Sciatic nerve (tissue), 2 donors: ENCODE measurements at places on chromosomes 6 and 20.

- no peak for DNase-seq
These were observed 59.1 kb downstream of the AGPAT4 start for GRCh38 chr6:161214722-161215121.

DNA sequence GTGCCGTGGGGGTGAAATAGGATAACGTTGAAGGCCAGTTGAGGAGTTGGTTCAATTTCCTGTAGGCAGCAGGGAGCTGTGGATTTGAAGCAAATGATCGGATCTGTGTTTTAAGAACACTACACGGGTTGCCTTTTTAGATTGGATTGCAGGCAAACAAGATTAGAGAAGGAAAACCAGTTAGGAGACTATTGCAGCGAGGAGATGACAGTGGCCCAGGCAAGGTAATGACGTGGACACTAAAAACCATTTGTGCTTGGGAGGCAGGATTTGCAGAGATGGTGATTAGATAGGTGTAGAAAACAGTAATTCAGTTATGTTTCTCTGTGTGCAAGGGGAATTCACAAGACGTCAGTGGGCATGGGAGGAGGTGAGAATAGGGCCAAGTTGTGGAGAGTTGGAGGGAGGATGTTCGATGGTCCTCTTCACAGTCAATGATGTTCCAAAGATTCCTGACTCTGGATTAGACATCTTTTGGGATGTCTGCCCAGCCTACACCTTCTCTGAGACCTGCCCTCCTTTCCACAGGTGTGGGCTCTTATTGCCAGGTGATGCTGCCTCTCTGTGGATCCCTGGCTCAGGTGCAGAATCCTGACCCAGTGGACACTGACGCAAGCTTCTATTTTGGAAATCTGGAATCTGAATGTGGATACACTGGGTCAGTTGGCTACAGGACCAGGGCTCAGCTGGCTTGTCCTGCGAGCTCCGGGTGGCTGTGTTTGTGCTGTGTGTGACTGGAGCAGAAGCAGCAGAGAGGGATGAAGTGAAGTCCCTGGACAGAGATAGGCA, 54.2 kb downstream of the TFAP2C start:
- no peak for DNase-seq

GRCh38 chr20:25466846-25467245, 59.4 kb downstream of the GINS1 start:
- DNase-seq = no peak

DNA sequence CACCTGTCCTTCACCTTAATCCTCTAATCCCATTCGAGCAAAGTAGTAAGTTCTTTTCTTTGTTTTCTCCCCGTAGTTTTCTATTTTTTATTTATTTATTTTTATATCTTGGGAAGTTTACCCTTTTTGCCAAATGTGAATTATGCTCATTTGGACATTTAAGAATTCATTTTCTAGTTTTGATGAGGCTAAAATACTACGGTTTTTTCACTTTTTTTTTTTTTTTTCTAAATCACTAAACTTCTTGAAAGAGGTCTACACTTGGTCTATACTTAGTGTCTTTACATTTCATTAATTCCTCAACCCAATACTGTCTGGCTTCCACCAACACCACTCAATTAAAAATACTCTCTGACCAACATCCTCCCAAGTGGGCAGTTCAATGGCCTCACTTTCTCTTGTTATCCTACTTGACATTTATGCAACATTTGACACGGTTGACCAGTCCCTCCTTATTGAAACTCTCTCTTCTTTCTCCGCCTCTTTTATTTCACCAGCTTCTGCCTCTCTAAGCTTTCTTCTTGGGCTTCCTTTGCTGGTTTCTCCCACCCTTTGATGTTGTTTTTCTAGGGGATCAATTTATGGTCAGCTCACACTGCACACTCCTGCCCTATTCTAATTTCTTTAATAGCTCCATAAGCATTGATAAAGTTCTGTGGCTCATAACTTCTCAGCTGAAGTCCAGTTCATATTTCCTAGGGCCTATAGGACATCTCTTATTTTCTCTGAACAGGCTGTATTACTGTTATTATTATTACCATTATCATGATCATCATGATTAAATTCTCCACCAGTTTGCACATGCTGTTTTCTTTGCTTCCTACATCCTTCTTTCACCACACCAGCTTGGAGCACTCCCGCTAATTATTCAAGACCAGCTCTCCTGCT, 72.6 kb upstream of the CITED2 start:
- no peak for DNase-seq

- DNase-seq = no peak
These were observed 260.8 kb downstream of the ZFAND3 start for GRCh38 chr6:38080360-38080759.

DNA sequence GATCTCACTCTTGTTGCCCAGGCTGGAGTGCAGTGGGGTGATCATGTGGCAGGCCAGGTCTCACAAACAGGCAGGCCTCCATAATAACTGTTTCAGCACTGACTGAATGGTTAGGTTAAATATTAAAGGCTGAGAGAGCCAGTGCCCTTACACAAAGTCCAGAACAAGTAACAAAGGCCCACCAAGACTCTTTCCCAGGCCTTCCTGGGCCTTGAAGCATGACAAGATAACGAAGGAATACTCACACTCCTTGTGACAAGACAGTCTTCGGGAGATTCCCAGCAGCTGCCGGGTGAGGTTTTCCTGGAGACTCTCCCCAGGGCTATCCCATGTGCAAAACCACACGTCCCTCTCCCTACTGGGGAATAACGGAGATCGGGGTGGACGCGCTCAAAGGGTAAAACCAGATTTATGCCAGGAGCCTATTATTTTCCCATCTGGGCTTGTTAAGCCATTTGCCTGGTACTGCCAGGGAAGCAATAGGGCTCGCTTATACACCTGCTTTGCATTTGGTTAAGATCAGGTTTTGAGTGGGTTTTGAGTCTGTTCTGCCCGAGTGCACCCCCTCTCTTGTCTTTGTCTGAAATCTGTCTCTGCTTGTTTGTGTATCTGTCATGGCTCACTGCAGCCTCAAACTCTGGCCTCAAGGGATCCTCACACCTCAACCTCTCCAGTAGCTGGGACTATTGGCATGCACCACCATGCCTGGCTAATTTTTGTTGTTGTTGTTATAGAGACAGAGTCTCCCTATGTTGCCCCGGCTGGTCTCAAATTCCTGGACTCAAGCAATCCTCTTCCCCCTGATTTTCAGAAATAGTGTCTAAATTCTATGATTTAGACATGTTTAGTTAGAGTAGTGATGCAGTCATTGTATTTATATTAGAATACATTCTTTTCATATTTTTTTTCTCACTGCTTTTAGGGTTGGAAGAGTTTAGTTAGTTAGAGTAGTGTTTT, 1.4 kb upstream of the ENPP3 start:
- DNase-seq = no peak

GRCh38 chr20:37651932-37652331, 41.9 kb upstream of the CTNNBL1 start:
- no peak for DNase-seq

GRCh38 chr20:34262488-34263288, 21.5 kb downstream of the ASIP start:
- no peak for DNase-seq

- DNase-seq = no peak
These were observed 27.2 kb downstream of the SLC16A10 start for GRCh38 chr6:111114482-111114881.

GRCh38 chr6:104326173-104327001, 533.3 kb downstream of the HACE1 start:
- DNase-seq = no peak

DNA sequence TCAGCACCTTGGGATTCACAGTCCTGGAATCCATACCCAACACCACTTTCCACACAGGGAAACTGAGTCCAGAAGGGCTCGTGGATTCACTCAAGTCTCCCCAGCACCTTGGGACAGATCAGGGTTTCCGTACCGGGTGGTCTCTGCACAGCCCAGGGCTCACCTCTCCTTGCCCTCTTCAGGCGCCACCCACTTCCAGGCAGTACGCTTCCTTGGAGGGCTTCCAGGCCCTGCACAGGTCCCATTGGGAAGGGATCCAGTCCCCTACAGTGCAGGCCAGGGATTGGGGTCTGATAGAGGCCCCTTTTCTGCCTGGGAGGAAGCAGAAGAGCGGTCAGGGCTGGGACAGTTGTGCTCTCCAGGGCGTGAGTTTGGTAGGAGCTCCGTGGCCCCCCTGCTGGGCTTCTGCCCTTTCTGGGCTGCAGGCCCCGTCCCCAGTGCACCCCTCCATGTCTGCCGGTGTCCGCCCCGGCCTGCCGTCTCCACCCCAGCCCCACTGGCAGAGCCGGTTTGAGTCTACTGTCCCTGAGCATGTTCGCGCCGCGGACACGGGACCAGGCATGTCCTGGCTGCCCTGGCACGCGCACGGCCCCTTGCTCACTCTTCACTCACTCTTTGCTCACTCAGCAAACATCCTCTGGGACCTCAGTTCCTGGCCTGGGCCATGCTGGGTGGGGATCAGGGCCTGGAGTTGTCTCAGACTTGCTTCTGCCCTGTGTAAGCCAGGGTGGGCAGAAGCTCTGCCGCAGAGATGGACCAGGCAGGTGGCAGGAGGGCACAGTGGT, 12.6 kb downstream of the SRC start:
- DNase-seq = no peak

GRCh38 chr20:58458342-58459057, 56.7 kb downstream of the APCDD1L start:
- DNase-seq = no peak

- DNase-seq = no peak
These were observed 112.6 kb downstream of the SASH1 start for GRCh38 chr6:148455225-148455624.

DNA sequence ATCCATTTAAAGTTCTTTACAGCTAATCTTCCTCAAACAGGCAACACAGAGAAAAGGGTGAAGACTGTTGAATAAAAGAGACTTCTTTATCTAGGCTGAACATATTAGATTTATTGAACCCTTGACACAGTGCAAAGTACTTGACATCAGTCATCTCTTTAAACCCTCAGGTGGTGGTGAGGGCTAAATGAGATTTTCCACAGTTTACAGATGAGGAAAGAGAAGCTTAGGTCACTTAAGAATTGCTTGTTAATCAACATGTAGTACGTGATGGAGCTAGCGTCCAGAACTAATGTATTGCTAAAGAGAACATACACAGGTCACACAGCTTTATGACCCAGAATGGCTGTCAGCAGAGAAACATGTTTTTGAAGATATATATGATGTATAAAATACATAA, 193.4 kb upstream of the LAMP5 start:
- no peak for DNase-seq

DNA sequence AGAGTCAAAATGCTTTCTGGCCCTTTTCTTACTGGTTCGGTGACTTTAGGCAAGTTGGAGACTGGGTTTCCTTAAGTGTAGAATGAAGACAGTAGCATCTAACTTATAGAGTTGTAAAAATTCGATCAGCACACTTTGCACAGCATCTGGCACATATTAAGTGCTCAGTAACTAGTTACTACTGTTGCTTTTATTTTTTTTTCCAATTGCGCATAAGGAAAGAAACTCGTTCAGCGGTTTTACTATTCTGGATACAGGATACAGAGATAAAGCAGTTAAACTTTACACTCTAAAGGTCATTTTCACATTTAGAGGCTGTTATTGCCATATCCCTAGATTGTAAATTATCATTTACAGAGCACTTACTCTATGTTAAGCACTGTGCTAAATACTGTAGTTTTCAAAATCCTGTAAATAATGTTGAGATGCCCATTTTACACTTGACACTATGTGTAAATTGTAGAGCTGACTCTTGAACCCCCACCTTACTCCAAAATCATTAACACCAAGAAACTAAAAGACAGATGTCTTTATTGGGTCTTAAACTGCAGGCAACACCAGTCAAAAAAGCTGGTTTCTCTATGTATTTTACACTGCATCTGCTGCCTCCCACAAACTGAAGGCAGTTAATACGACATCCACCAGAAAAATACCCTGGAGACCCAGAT, 886 bp downstream of the ROMO1 start:
- no peak for DNase-seq

DNA sequence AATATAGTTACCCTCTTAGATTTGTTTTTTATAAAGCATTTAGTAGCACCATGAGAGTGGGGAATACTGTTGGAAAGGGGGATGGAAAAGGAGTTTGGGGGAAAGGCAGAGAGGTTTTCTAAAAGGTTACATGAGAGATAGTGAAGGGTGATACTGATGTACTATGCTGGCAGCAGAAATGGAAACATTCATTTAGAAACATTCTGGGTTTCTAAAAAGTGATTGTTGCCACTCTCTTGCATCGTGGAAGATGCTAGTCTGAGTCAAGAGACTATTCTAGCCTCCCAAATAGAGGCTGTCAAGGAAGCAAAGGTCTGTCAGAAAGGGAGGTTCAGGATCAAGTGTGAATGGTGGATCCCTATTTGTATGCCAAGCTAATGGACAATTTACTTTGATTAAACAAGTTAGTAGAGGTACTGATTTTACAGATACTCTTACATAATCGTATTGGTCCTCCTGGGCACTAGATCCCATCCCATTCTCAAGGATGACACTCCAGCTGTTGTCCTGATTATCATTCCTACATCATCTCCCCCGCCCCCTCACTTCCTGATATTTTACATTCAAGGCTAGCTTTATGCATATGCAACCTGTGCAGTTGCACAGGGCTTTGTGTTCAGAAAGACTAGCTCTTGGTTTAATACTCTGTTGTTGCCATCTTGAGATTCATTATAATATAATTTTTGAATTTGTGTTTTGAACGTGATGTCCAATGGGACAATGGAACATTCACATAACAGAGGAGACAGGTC, 15.4 kb upstream of the ABT1 start:
- DNase-seq = no peak

- DNase-seq = no peak
These were observed 125.6 kb downstream of the ARID1B start for GRCh38 chr6:156902782-156903181.

- DNase-seq = no peak
These were observed 7.5 kb upstream of the BFSP1 start for GRCh38 chr20:17538517-17539170.

- no peak for DNase-seq
These were observed 102.7 kb upstream of the AHI1 start for GRCh38 chr6:135600086-135600702.

DNA sequence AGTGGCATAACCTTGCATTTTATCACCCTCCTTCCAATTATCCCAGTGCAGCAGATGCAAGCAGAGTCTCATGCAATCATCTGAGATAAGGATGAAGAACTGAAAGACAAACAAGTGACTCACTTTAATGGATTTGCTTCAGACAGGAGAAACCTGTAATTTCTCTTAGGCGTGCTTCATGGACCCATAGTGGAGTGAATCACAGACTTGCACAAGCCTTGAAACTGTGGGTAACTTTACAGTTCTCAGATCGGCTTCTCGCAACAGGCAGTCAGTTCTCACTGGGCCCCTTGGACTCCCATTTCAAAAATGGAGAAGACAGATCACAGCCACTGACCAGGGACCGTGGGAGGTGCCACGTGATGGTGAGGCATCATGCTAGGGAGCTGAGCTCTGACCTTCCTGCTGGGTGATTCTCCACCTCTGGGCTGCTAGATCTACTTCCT, at the start of gene ADGRF4:
Gene ADGRF4, plus strand, starts transcription at position 239 of the 446 bp plus-strand sequence. CDS start 8,666 bp downstream, outside the sequence.
- no peak for DNase-seq

GRCh38 chr6:149107520-149107919, 210.0 kb upstream of the TAB2 start:
- no peak for DNase-seq

- DNase-seq = no peak
These were observed 15.1 kb downstream of the RMND1 start for GRCh38 chr6:151436802-151437201.

- DNase-seq = no peak
These were observed 34.3 kb upstream of the POU5F1 start for GRCh38 chr6:31204751-31205145.

- DNase-seq = no peak
These were observed 122.8 kb upstream of the CLDN20 start for GRCh38 chr6:155141002-155141401.

- DNase-seq = no peak
These were observed 151.1 kb downstream of the KHDC1L start for GRCh38 chr6:73074175-73074574.
